ENCODE measurements at places on chromosomes 1 and 21.

DNA sequence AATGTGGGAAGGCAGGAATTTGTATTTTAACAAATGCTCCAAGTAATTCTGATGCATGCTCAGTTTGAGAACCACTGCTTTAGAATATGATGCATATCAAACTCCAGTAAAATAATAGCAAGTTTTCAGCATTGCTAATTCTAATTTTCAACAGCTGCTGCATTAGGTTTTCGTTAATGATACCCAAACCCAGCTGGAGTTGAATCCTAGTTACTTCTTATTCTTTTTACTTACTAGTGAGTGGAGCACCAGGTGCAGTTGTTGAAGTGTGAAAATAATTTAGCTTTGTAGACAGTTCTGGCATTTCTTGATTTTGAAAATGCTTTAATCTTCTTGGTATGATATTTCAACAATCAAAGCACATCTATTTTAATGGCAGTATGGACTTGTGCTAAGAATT lies 138.5 kb downstream of the HS2ST1 start:
- DNase-seq: no peak

GRCh38 chr1:14707531-14708445 lies 109.3 kb downstream of the KAZN start:
- DNase-seq: no peak

DNA sequence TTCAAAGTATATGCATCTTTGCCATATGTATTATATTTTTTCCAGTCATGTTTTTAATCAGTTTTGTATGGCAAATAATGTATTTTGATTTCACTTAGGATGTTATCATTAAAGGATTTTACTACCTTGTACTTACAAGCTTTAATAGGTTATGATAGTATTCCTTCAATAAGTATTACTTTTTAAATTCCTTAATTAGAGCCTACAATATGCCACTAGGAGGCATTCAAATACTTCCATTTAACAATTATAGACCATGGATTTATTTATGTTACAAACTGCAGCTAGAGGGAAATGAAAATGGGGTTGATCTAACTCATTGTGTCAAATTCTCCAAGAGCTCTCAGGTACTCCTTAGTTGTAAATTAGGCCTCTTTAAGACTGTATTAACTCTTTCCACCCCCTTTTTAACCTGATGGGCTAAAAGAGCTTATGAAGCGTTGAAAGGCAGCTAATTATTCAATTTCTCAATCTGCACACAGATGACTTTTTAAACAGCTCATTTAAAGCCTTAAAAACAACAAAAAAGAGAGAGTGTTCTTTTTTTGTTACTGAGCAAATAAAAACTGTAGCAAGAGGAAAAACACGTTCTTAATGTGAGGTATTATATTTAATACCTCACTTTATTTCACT lies 156.2 kb downstream of the DENND1B start:
- no peak for DNase-seq

- DNase-seq: no peak
Measured at GRCh38 chr1:208137193-208137592, 107.0 kb downstream of the PLXNA2 start.

GRCh38 chr1:113538225-113538624 lies 147.9 kb downstream of the MAGI3 start:
- DNase-seq: no peak

DNA sequence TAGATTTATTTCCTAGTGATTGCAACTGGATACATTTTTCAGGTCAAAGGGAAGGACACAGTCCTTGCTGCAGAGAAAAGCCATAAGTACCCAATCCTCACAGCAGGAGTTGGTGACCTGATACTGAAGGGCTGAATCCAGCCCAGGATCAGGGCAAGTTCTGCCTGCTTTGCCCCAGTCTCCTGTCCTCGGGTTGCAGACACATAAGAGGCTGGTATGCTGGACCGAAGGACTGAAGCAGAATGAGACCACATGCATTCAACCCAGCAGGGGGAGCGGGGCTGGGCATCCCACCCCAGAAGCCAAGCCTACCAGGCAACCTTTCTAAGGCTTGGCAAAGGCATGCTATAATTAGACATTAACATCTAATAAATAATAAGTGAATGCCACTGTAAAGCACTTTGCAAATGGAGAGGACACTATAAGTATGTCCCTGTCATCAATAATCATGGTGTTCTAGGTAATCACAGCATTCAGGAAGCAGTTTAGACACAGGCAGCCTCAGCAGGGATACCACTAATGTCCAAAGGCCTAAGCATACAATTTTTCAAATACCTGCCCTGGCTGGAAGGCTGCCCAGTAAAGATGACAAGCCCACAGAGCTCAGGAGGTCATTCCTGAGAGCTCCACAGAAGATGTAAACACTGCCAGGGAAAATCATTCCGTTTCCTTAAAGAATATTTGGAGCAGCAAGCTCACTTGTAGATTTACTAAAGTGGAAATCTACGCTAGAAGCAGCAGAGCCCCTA lies 47.6 kb downstream of the KRTAP19-8 start:
- no peak for DNase-seq

Measured in NCI-H526 (cell line).